ENCODE measurements at places on chromosomes 5 and 9. TPM values are rescaled to one million over a fixed set of nuclear protein-coding genes. Genes with fewer than 3 reads are reported as not detected.

DNA sequence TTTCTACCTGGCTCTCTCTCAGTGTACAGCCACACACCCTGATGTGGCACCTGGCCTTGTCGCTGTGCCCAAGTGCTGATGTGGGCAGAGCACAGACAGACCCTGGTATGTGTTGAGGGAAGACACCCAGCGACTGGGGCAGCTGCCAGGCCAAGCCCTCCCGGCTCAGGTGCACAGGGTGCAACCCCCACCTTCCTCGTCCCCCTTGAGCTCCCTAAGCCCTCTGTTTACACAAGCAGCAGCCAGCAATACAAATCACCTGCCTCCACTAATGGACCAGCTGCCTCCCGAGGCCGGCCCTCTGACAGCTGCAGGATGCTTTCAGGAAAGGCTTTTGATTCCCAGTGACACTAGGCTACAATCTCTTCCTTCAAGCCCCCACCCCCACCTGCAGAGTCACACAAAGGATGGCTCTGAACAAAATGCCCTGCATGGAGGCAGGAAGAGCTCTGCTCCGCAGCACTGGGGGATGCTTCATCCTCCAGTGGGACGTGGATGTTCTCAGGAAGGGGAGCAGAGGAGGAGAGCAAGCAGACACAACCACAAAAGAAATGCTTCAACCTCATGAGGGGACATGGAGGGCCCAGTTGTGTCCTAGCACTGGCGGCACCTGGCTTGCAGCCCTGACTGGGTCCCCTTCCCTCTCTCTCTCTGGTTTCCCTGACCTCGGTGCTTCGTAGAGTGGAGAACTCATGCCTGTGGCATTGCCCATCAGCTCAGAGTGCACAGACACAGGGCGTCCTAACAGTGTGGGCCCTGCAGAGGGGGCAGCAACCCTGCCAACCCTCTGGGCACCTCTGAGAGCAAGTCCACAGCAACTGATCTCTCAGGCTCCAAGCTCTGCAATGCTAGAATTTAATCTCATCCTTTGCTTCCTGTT lies 140.8 kb downstream of the BARX1 start:
- DNase-seq, result no peak

GRCh38 chr5:149420545-149421371 lies 41.7 kb upstream of the IL17B start:
- DNase-seq, result no peak

DNA sequence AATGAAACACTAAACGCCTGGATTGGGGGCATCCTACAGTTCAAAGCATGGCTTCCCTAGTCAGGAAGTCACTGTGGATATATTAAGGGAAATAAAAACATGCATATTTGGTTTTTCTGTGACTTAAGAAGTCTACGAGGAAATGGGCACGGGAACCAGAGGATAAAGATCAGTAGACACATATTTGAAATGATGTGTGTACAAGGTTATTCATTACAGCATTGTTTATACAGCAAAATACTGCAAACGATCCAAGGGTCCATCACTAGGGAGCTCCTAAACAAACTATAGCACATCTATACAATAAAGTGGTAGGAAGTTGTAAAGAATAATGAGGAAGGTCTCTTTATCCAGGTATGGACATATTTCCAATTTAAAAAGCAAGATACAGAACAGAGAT lies 71.8 kb downstream of the EFNA5 start:
- no peak for DNase-seq

- DNase-seq, result no peak
These were observed 78.0 kb upstream of the HRH2 start for GRCh38 chr5:175579742-175580432.

DNA sequence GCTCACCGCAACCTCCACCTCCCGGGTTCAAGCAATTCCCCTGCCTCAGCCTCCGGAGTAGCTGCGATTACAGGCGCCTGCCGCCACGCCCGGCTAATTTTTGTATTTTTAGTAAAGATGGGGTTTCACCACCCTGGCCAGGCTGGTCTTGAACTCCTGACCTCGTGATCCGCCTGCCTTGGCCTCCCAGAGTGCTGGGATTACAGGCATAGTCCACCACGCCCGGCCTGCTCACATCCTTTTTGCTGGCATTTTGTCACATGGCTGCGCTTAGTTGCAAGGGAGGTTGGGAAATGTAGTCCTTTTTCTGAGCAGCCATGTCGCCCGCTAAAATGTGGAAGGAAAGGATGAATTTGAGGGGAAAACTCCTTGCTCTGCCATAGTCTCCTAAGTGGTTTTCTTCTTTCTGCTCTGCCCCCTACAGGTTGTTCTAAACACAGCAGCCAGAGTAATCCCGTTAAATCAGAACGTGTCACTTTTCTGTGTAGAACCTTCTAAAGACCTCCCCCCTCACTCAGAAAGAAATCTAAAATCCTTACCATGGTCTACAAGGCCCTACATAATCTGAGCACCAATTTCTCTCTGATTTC lies 57.8 kb upstream of the HSPA9 start:
- DNase-seq, result peak; percentile 90

GRCh38 chr5:173315495-173316338 lies 12.5 kb downstream of the STC2 start:
- DNase-seq, result peak; percentile 95

Gene PAIP1
- total RNA-seq, result 91.5 TPM

DNA sequence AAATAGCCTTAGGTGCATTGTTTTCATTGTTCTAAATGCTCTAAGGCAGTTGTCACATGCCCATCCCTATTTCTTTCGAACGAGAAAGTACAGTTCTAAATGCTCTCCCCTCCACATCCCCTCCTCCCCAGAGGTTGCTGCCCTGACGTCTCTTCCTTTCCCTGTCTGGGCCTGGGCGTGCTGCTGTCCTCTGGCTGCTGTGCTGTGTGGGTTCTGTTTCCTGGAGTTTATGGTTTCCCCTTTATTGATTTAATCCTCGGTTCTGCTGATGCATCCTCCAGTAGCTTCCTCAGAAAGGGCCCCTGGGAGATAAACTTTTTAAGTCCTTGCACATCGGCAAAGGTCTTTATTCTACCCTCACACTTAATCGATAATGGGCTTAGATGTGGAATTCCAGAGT lies 48.8 kb downstream of the MVB12B start:
- DNase-seq, result peak; percentile 58

- DNase-seq, result peak; percentile 14
These were observed 400.0 kb downstream of the KIAA0825 start for GRCh38 chr5:94218374-94218773.

GRCh38 chr9:115997923-115998322 lies 155.7 kb upstream of the PAPPA start:
- peak; percentile 14 for DNase-seq

DNA sequence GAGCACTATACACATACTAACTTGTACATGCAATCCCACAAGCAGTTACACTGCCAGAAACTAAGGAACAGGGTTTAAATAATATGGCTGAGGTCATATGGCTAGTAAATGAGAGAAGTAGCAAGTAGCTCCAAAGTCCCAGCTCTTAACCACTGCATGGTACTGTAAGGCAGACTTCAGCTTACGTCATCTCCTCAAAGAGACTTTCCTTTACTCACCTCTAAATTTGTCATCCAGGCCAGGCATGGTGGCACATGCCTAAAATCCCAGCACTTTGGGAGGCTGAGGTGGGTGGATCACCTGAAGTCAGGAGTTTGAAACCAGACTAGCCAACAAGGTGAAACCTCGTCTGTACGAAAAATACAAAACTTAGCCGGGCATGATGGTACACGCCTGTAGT lies 20.4 kb upstream of the SELENOP start:
- DNase-seq, result no peak

DNA sequence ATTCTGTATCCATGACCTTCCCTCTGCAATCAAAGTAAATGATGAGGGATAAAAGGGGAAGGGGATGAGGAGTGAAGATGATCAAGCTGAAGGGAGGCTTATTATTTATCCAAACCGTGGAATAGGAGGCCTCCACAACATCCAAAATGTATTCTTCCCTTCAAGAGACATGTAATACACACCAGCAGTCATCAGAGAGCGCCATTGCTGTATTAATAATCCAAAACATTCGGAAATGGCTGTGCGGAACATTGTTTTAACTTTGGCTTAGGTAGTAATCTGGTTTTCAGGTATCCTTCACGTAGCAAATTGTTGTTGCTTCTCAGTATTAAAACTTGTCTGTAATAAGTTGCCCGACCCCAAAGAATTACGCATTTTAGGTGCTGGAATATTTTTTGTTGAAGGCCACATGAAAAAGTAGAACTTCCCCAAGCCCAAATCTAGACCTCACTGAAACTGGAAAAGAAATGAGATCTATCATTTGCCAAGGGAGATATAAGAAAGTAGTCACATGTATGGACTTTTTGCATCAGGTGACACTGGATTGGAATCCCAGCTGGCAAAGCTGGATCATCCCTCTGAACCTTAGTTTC lies 2.6 kb upstream of the BOD1 start:
- peak; percentile 63 for DNase-seq

Gene PPP2CA
- total RNA-seq, result 61.9 TPM

DNA sequence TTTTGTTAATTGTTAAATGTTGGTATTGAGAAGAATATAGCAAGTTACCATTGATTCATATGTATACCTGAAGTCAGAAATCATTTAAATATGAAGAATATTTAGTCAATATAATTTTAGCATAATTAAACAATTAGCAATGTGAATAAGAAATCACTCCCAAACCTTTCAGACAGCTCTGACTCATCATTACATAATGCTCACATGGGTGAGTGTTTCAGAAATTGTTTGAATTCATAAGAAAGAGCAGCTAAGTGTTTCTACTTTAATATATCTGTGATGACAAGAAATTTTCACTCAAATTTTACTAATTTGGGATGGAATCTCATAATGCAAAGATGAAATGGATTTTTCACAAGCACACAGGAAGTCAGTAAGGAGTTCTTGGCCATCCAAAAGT lies 42.0 kb upstream of the CDC42SE2 start:
- DNase-seq, result no peak

- DNase-seq, result no peak
These were observed 89.6 kb upstream of the BNC2 start for GRCh38 chr9:16960084-16960483.

DNA sequence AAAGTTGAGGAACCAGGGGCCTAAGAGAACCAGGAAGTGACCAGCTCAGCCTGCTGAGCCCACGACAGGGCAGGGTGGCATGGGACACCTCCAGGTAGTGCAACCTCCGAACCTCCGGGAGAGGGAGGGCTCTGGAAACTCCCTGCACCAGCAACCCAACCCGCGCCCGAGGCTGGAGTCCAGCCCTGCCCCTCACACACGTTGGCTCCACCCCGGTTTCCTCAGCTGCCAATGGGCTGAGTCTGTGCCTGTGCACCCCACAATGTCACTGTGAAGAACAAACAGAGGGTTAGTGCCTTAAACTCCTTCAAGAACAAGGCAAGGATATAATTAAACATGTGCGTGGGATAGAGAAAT lies 17.0 kb upstream of the UNC5A start:
- DNase-seq, result no peak

- no peak for DNase-seq
These were observed 39.4 kb downstream of the ZSWIM6 start for GRCh38 chr5:61371474-61371873.

GRCh38 chr5:158430798-158431167 lies 571.8 kb upstream of the CLINT1 start:
- no peak for DNase-seq

DNA sequence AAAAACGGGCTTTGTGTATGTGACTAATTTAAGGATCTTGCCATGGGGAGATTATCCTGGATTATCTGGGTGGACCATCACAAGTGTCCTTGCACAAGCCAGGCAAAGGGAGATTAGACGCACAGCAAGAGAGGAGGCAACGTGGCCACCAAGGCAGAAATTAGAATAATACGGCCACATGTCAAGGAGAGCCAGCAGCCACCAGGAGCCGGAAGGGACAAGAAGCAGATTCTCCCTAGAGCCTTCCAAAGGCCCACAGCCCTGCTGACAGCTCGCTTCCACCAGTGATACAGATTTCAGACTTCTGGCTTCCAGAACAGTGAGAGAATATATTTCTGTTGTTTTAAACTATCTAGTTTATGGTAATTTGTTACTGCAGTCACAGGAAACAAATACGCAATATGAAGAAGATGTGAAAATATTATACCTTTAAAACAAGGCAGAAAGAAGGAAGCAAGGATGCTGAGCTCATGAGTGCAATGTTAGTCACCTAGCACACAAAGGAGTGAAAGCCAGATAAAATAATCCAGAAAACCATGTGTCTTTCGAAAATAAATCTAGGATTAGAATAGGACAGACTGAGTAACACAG lies 28.7 kb upstream of the F2RL1 start:
- peak; percentile 83 for DNase-seq

Gene NMUR2
- 1.7 TPM for total RNA-seq

All from umbilical cord (tissue), 2 donors.